ENCODE measurements at places on chromosomes 3 and 15. TPM values are rescaled to one million over a fixed set of nuclear protein-coding genes. Genes with fewer than 3 reads are reported as not detected.
A peak's percentile ranks its signal among the peaks of the same experiment; 100 is the strongest.

DNA sequence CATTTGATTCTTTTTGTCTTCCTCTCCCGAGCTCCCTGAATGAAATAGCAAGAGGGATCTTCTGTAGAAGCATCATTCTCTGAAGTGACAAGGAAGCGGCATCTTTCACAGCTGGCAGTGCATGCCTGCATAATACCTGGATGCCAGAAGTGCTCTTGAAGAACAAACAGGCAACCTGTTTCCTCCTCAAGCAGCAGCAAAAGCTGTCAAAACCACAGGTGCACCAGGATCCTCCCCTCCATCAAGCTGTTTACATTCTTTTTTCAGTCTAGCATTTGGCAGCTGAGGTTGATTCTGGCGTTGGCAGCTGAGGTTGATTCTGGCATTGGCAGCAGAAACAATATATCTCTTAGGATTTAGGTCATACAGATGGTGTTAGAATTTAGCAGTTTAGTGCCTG lies 979.0 kb downstream of the TUSC7 start:
- no peak for DNase-seq

GRCh38 chr15:94453227-94453988 lies 222.0 kb downstream of the MCTP2 start:
- DNase-seq: peak; percentile 45

GRCh38 chr15:70722266-70723121 lies 40.9 kb downstream of the UACA start:
- DNase-seq: peak; percentile 47

DNA sequence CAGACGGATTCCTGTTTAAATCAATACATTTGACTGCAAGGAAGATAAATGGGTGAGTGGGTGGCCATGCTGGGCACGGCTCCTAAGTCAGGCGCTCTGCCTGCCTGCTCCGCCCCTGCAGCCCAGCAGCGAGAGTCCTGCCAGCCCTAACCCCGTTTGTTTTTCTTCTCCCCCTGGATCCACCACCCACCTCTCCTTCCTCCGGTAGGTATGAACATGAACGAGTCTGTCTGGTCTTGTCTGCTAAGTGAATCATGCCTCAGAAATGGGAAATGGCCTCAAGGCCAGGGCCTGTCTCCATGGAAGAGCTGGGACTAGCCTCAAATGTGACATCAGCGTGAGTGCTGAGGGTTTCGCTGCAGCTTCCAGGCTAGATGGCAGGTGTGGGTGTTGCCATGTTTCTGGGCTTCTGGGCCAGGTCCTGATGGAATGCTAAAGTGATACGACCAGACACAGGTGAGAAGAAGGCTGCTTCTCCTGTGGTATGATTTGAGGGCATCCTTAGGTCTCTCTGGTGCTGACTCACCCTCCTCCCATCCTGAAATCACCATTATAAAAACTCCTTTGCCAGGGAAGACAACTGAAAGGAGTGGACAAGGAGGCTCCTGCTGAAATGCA lies 5.6 kb upstream of the FEM1B start:
- peak; percentile 62 for DNase-seq

- DNase-seq: no peak
Observed at GRCh38 chr3:159760046-159760445, 228.6 kb upstream of the IL12A start.

- peak; percentile 92 for DNase-seq
Observed at GRCh38 chr15:57327985-57328471, 48.3 kb upstream of the CGNL1 start.

- no peak for DNase-seq
Observed at GRCh38 chr3:155326244-155326643, 32.8 kb upstream of the STRIT1 start.

GRCh38 chr3:44416031-44417030 lies 61.1 kb downstream of the ZNF445 start:
- no peak for DNase-seq

DNA sequence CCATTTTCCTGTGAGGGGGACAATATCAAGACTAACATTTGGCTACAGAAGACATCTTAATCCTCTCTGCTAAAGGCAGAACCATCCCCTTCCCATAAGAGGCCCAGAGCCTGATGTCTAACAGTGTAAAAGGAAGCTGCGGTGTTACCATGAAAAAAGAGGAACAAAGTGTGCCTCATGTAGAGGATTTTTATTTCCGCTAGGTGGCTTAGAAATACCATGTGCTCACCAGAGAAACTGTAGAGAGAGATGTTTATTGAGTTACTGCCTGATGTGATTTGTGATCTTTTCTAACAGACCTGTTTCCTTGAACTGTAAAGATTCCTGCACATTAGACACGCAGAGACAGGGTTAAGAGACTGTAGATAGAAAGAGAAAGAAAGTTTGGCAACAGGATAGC lies 22.0 kb downstream of the OR5H15 start:
- peak; percentile 6 for DNase-seq

DNA sequence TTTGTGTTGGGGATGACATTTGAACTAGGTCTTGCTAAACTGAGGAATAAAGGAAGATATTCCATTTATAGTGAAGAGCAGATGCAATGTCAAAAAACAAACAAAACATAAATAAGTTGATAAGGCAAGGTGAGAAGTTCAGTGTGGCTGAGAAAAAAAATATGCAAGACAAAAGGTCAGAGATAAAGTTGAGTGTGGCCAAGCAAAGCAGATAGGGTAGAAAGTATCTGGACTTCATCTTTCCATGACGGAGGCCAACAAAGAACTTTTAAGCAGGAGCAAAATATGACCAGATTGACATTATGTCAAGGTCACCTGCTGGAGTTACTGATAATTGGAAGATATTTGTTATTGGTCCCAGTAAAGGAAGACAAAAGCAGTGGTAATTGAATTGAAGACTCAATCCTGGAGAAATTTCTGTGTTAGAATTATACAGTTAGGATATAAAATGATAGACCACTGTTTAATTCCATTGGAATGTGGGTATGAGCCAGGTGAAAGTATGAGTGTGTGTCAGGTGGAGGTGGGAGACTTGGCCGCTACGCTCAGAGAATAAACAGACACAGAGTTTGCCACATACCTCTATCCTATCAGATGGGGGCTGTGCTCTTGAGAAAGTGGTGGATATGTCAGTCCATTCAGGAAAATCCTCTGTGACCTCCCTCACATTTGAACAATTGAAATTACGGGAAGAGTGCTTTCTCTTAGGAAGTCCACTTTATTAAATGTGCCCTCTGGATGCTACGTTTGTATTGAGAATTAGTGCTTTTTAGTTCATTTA lies 28.1 kb downstream of the ADIPOQ start:
- DNase-seq: no peak

DNA sequence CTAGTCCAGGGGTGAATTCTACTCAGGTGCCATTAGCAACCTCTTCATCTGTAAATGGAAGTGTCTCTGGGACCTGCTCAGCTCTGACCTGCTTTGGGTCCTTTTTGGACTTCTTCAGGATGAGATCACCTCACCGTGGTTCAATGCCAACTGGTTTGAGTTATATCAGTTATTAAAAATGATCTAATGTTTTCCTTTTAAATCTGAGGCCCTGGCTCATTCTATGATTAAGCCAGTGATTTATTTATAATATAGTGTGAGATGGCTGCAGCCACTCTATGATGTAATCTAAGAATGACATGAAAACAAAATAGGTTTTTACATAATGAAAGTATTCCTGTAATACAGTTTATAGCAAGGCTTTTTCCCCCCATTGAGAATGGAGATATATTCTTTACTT lies 79.4 kb downstream of the LPP start:
- DNase-seq: no peak

DNA sequence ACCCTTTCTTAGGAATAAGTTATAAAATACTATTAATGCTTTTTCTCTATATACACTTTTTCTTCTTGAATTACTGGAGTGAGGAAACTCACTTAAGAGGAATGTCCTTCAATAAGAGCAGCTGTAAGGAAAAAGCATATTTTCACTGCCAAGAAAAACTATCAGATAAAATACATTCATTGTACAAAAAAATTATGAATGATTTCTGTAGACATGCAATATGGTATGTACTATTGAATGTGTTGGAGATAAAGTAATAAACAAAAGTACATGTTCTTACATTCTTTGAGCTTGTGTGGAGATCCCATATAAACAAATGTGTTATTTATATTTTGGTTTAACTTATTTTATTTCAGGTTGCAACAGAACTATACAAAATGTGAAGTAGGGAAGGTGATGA lies 241.0 kb upstream of the ZNF717 start:
- no peak for DNase-seq

DNA sequence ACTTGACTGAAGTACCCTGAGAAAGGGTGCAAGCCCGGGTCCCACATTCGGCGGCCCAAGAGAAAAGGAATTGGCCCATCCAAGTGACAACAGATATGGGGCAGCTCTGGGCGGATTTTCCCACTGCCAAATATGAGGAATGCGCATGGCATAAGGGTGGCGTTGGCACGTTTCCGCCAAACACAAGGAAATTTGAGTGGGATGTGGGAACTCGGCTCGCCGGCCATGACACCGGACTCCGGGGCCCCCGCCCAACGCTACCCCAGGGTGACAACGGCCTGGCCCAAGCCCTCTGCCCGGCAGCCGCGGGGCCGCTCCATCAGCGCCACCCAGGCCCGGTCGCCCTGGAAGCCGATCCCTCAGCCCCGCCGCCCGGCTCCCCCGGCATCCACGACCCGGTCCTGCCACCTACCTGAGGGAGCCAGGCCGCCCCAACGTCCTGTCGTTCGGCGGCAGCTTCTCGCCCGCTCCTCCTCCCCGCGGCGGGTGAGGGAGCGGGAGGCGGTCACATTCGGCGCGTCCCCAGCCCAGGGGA lies 449 bp downstream of the RAF1 start:
- DNase-seq: no peak

GRCh38 chr3:150255413-150255812 lies 152.7 kb upstream of the TSC22D2 start:
- no peak for DNase-seq

GRCh38 chr15:68581725-68582124 lies 2.9 kb downstream of the CORO2B start:
- DNase-seq: no peak

- DNase-seq: no peak
Observed at GRCh38 chr15:65569728-65570127, 39.5 kb downstream of the HACD3 start.

GRCh38 chr15:101148881-101149664 lies 102.8 kb downstream of the CHSY1 start:
- DNase-seq: no peak

GRCh38 chr15:58314593-58315216 lies 117.1 kb upstream of the LIPC start:
- no peak for DNase-seq

DNA sequence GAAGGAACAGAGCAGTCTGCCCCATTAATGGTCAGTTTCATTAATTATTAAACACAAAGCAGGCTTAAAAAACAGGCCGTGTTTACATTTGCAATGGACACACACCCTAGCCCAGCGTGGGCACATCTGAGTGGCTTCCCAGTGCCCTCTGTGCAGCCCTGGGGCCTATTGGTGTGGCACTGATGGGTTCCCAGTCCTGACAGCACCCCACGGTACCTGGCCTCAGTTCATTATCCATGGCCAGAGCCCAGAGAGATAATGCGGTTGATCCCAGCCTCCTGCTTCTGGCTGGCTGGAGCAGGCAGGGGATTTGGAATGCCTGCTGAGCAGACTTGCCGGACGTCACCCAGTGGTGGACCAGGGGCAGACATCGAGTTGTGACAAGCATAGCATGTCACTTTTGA lies 110.5 kb upstream of the ABHD17C start:
- DNase-seq: no peak

DNA sequence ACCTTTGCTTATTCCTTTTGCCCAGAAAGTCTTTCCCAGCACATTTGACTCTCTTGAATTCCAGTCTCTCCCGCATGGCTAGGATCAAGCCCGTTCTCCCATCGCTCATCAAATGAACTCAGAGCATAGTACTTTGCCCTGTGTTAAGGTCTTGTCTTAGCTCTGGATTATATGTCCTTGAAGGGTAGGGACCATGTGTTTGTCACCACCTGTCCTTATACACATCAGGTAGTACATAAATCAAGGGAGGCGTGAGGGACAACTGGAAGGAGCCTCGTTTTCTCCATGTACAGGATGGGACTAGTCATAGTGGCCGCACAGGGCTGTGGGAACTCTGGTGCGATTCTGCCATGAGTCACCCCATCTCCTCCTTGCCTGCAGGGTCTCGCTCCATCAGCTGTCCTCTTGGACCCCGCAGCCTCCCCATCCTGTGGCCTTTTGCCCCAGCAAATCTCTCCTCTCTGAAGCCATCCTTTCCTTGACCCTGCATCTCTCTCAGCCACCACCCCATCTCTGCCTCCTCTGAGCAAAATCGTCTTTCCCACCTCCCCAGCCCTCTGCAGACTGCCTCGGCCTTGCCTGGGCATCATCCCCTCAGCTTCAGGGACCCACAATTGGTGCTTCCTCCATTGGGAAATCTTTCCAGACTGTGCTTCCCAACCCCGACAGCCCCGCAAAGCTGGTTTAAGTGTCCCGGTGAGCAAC lies 33.4 kb upstream of the RAB6B start:
- no peak for DNase-seq

DNA sequence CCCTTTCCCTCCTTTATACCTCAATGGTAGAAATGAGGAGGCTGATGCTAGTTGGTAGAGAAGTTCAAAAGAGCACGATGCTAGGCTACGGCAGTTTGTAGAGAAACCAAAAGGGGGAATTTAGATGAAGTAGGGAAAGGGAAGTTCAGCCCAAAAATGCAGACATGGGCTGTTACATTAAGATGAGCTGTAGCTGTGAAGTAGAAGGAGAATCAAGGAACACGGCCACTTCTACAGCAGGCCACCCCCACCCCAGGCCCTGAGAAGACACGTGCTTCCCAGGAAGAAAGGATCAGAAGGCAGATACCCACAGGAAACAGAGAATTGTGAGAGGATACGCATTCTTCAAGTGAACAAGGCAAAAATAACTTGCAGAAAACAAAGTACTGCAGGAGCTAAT lies 2.1 kb upstream of the PARP14 start:
- DNase-seq: no peak

- DNase-seq: no peak
Observed at GRCh38 chr15:98144388-98144787, 183.9 kb downstream of the ARRDC4 start.

DNA sequence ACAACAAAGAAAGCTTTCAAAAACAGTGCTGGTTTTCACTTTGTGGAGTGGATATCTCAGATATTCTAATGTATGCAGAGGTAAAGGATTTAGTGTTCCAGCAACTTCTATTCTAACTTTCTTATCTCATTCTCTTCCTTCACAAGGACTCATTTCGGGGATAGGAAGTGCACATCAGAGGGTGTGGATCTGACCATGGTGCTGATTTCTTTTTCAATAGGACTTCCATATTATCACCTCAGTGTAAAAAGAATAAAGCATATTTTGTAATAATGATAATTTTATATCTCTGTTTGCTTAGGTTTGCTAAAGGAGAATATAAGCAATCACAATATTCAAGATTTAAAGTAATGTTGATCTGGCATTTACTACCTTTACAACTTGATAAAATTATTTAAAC lies 12.5 kb upstream of the CADM2 start:
- no peak for DNase-seq

GRCh38 chr15:28273468-28273867 lies 48.5 kb downstream of the HERC2 start:
- DNase-seq: no peak

The TBC1D5 gene
- total RNA-seq: 15.4 TPM

The CPLX3 gene
- total RNA-seq: not detected

The MAPK6 gene
- total RNA-seq: 54.7 TPM

The ATXN7 gene
- total RNA-seq: 3.7 TPM

The CYP11A1 gene
- total RNA-seq: not detected

The ZBED2 gene
- not detected for total RNA-seq

The CHL1 gene
- total RNA-seq: 14.3 TPM

The PAQR5 gene
- 5.7 TPM for total RNA-seq

The SPINT1 gene
- not detected for total RNA-seq

The CKMT1B gene
- 0.95 TPM for total RNA-seq

The MASP1 gene
- total RNA-seq: 10.2 TPM
